ENCODE measurements at places on chromosomes 16 and 17.

DNA sequence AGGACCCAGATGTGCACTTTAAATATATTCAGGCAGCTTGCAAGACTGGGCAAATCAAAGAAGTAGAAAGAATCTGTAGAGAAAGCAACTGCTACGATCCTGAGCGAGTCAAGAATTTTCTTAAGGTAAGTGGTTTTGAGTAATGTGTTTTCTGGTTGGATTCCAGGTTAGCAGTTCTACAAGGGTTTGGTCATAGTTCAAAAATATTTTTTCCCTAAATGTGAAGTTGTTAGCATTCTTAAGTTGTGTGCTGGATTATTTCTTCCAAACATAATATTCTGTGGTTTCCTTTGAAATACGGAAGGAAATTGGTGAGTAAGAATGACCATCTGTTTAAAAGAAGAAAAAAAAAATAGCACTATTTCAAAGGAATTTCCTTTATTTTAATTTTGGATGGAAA, 38.4 kb downstream of the PTRH2 start:
- DNase-seq, result no peak

GRCh38 chr17:44598932-44599297, 41.6 kb downstream of the FZD2 start:
- DNase-seq, result no peak

GRCh38 chr16:65938083-65938482, 428.4 kb upstream of the CDH5 start:
- no peak for DNase-seq

DNA sequence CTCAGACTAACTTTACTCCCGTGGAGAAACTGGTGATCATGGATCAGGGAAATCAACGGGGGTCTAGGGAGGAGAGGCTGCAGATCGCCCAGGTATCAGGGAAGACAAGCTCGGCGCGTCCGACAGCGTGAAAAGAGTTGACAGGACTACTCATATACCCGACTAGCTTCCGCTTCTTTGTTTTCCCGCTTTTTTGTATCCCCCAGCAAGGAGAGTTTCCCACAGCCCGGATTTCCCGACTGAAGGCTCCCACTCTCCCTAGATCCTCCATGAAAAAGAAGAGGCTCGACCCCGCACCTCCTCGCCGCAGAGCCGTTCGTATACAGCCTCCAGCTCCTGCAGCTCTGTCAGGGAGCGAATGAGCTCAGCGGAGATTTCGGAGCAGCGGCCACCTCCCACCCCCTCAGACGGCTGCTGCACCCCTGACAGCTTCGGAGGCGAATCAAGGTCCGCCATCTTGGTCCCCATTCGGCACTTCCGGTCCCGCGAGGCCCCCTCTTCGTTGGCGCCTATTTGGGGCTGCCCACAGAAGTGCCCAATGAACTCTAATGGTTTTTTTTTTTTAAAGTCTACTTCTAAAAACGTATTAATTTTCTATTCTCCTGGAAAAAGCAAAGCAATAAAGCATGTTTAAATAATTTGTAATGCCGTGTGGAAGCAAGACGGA, at the start of gene COG4:
COG4 (minus strand) TSS at position 479 of the 667 bp plus-strand sequence; CDS start at position 468, 11 bp downstream.
- peak; percentile 90 for DNase-seq

DNA sequence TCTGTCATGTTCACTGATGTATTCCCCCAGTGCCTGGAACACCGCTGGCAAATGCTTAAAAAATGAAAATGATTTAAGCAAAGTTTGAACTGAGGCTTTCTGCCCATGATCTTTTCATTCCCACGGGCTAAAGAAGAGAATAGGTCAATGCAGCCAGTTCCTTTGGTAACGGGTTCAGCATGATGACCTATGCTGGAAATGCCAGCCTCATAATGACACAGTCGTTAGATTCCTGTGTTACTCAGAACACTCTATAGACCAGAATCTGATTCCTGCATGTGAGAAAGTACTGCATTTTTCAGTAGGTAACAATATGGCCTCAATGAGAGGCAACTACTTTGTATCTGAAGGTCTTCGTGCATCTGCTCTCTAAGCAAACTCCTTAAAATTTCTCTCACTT, 19.1 kb upstream of the LIMD2 start:
- DNase-seq, result no peak

GRCh38 chr16:53224951-53225533, 170.3 kb downstream of the CHD9 start:
- no peak for DNase-seq

DNA sequence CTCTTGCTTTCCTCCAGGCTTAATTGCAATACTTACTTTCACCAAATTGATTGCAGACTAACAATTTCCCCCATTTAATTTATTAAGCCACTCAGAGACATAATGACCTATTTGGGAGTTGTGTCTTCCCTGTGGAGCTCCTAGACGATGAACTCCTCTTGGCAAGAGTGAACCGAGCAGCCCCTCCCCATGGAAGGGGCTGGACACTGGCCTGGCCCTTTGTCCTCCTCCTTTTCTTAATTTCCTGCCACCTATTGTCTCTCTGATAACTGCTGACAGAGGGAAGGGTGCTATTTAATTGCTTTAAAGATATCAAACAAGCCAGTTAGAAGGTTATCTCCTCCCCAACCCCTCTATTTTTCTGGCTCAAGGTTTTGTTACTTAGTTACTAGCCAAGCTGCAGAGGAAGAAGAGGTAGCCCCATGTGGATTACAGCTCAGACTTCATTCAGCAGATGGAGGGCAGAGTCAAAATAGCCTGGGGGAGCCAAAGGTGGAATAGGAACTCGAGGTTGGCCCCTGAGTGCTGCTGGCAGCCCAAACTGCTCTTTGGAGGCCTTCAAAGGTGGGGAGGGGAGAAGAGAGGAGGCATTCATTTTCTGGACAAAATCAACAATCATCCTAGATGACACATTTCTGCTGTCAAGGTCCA, 3.7 kb upstream of the SSTR2 start:
- no peak for DNase-seq

DNA sequence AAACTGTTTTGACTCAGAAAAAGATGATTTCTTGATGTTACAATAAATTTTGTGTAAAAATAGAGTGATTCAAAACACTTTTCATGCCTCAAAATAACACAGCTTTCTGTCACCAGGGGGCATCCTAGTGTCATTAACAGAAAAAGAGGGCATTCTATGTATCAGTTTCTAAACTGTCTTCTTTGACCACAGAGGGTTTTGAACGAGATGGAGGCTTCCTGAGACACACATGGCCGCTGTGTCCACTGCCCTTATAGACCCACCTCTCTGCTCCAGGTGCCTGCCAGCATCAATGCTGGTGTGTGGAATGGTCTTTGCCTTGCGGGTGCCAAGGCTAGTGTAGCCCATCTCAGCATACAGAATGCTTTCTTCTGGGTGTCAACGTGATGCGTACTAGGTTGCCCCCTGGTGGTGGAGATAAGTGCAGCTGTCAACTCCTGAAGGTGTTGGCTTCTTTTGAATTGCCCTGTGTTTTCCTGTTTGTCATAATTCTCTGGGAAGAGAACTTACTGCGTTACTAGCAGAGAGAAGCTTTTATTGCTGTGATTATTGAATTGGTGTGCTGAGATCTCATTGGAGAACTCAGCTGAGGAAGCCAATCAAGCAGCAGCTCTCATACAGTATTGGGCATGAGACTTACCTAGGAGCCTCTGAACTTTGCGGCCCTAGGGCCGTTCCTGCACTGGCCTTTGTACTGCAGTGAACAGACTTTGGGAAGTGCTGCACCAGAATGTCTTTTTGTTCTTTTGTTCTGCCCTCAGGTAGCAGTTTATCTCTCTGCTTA, 38.6 kb downstream of the USP10 start:
- DNase-seq, result peak; percentile 82

DNA sequence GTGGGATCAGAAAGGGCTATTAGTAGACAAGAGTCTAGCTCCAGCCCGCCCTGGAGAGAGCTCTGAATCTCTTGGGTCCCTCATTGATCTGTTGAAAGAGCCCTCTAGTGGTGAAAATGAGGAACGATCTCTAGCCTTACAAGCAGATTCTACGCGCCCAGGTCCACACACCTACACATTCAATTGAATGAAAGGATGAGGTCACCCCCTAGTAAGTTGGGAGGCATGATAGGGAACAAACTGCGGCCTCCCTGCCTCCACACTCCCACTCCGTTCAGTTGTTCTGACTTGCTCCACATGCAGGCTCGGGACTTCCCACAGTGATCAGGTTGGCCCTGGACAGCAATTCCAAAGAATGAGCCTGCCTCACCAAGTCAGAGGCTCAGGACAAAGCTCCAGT, 2.9 kb upstream of the CACNG3 start:
- DNase-seq, result peak; percentile 39

- no peak for DNase-seq
These were observed 9.2 kb downstream of the DYNC1LI2 start for GRCh38 chr16:66741950-66742808.

DNA sequence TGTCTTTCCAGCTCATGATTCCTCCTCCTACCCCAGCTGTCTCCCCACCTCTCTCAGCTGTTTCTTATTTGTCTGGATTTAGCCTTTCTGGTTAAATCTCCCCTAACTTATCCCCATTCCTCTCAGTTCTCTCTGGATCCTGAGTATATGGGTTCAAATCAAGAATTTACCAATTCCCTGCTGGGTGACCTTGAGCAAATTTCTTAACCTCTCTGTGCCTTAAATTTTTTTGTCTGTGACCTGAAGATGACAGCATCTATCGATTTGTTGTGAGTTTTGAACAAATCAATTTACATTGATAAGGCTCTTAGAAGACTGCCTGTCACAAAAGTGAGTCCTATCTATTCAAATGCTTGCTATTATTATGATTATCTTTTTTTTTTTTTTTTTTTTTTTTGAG, 2.0 kb upstream of the KCNG4 start:
- DNase-seq, result no peak

GRCh38 chr16:12580809-12581208, 222.9 kb downstream of the CPPED1 start:
- DNase-seq, result no peak

DNA sequence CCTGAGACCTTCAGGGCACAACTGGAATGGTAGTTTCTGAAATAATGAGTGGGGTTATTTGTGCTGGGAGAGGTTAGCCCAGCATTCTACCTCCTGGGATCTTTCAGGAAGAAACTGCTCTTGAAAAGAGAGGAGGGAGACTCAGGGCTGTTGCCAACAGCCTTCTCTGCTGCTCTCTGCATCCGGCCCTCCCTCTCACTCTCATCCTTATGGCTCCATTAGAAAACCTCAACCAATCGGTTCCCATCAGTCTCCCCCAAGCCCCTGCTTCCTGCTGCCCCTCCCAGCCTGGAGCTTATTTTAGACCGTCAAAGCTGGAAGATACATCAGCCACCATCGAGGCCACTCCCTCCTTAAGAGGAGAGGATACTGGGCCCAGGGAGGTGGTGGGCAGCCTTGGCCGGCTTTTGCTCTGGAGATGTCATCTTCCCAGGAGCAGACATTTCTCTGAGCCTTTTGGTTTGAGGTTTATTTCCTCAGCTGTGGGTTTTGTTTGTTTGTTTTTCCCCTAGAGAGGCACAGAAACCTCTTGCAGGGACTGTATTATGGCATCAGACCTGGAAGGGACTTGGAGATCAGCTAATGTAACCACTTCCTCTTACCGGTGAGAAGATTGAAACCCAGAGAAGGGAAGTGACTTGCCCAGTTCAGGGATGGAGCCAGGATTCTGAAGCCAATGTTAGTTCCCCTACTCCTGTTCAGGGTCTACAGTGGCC, 2.7 kb downstream of the MPRIP start:
- peak; percentile 76 for DNase-seq
